Stimulated activated naive CD8-positive, alpha-beta T cell treated with anti-CD3 and anti-CD28 coated beads, Interleukin-15, amount 100 ng/mL, for 72 hours (primary cell): ENCODE measurements at places on chromosomes 11 and 22.

- no peak for DNase-seq
These were observed 5.0 kb downstream of the DPF2 start for GRCh38 chr11:65338676-65339075.

DNA sequence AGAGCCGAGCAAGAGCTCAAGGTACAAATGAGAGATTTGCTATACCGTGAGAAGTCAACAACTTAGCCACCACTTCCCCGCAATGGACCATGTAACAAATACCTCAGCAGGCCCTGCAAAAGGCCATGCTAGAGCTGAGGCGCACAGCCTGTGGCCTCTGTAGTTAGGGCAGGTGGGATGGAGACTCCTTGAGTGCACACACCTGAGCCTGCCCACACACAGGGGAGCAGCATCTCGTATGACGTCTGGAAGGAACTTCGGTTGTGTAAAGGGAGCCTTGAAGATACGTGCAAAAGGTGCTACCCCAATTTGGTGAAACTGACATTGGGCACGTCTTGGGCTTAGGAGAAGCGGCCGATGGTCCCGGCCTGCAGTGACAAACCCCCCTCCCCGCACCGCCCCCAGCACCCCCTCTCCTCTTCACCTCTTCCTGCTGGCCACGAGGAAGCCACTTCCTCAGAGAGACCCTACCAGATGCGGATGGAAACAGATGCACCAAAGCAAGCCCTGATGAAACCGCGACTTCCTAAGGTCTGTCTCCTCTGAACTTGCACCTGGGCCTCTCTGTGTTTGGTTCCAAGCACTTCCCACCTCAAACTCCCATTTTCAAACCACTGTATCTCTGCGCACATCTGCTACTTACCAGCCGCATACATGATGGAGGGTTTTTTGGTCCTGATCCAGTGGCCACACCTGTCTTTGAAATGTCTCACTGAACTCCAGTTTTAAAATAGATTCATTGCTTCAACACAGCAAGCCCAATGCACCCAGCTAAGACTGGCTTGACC is 10.6 kb downstream of the CDPF1 start:
- no peak for DNase-seq

DNA sequence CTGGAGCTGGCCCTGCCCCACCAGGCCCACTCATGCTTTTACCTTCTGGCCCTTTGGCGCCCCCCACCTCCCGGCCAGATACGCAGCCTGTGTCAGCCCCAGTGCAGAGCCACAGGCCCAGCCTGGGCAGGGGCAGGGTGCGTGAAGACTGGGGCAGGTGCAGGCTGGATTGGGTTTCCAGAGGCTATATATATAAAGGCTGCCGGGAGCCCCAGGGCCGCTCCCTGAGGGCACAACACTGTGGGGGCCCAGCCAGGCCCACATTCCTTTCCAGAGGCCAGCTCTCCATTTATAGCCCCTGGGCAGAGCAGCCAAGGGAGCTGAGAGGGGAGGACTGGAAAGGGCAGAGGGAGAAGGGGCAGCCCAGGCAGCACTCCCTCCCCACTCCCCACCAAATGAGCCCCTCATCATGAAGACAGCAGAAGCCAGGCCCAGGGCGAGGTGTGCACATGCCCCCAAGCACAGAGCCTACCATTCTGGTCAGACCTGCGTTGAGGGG is 5.0 kb upstream of the MYOD1 start:
- no peak for DNase-seq

DNA sequence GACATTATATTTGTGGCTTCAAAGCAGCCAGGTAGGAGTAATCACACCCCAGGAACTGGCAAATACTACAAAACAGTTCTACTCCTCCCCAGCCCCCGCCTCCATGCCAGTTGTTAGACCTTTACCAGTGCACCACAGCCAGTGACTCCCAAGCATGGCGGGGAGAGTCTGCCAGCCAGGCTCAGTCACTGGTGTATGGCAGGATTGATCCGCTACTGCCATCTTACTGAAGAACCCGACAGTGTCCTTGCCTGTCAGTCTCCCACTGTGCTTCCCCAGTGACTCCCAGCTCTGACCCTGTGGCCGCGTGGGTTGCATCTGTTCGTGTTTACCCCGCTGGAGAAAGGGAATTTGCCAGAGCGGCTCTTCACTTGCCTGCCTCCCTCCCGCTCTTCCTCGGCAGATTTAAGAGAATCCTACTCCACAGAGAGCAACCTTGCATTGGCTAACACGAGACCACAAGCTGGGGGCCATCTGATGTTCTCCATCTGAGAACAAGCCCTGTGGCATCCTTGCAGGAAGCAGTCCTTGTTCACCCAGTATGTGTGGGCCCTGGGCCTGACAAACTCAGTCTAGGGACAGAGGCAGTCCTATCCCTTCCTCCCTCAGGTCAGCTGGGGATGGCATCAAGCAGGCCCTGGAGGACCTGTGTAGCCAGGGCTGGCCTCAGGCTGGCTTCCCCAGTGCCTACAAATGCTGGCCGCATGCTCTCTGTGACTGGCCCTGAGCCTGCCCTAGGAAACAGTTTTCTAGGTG is 33.1 kb downstream of the GNAZ start:
- no peak for DNase-seq

- no peak for DNase-seq
These were observed 57.7 kb upstream of the RASD2 start for GRCh38 chr22:35482974-35483373.

DNA sequence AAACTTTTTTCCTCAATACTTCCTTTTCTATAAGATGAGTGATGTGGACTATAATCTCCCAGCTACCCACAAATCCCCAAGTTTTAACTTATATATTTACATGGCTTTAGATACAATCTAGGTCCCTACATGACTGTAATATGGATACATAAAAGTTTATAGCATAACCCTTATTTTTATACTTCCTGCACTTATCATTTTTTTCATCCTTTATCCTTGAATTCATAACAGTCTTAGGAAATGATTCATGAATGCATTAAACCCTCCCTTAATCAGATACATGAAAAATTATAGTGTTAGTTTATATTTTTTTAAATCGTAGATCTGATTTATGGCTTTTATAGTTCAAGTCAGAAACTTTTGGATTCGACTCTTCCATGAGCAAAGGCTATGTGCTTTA is 195.8 kb downstream of the MAML2 start:
- DNase-seq: no peak

- no peak for DNase-seq
These were observed 15.0 kb downstream of the SMIM38 start for GRCh38 chr11:69170704-69171103.
